ENCODE measurements at places on chromosomes 7 and 10. TPM values are rescaled to one million over a fixed set of nuclear protein-coding genes. Genes with fewer than 3 reads are reported as not detected.

PGAM2 gene
- not detected for total RNA-seq

SPDYE9 gene
- total RNA-seq, result not detected

GSDME gene
- 41.3 TPM for total RNA-seq

LDB3 gene
- total RNA-seq, result not detected

FAM25A gene
- not detected for total RNA-seq

NODAL gene
- not detected for total RNA-seq

SYT15B gene
- not detected for total RNA-seq

TIMM23B gene
- 16.9 TPM for total RNA-seq

SRRT gene
- 43.6 TPM for total RNA-seq

TCERG1L gene
- total RNA-seq, result not detected

BICC1 gene
- 1.3 TPM for total RNA-seq

GPR22 gene
- total RNA-seq, result not detected

PDK4 gene
- total RNA-seq, result 2.9 TPM

LIPK gene
- not detected for total RNA-seq

GJD4 gene
- not detected for total RNA-seq

SFTPD gene
- total RNA-seq, result not detected

AQP1 gene
- total RNA-seq, result 9.3 TPM

FAM24B gene
- 12.2 TPM for total RNA-seq

ADIRF gene
- total RNA-seq, result 12.0 TPM

JAKMIP3 gene
- total RNA-seq, result not detected
